ENCODE measurements at places on chromosomes 1 and 21.

DNA sequence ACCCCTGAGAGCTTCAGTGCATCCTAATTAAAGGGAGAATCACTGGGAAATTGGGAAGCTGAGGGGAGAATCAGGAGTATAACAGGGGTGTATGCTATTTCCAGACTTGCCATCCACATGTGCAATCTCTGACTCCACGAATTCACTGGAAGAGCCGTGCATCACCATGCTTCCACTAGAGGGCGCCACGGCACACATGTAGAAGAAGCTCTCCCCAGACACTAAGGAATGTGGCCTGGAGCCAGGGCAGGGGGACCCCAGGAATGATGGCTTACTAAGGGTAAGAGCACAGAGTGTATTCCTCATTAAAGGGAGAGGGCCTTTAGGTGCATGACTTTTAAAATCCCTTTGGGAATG, 81.5 kb downstream of the ABCA4 start:
- DNase-seq, result peak; percentile 41

- no peak for DNase-seq
These were observed 52.4 kb downstream of the SMYD3 start for GRCh38 chr1:246454655-246455054.

- DNase-seq, result no peak
These were observed 380.0 kb upstream of the ADGRL2 start for GRCh38 chr1:81420760-81421159.

GRCh38 chr1:75797273-75797588, 549 bp downstream of the MSH4 start:
- DNase-seq, result no peak

DNA sequence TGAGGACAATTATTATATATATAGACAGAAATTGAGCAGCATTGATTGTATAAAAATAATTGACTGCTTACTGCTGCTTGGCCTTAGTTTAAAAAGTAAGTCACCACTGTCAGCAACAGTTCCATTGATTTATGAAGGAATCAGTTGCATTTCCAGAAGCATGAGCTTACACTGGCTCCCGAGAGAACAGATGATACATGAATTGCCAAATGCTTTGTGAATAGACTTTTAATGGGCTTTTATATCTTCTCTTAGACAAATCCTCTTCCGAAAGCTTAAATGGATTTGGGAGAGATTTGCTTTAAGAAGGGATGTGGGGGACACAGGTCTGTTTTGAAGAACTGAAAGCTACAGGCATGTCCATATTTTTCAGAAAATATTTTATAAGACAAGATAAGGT, 7.5 kb downstream of the FHAD1 start:
- no peak for DNase-seq

GRCh38 chr21:33651965-33652680, 9.8 kb downstream of the ITSN1 start:
- DNase-seq, result no peak

- no peak for DNase-seq
These were observed 5.0 kb downstream of the ADARB1 start for GRCh38 chr21:45079351-45079750.

GRCh38 chr1:222074317-222074716, 332.4 kb upstream of the DUSP10 start:
- DNase-seq, result no peak

DNA sequence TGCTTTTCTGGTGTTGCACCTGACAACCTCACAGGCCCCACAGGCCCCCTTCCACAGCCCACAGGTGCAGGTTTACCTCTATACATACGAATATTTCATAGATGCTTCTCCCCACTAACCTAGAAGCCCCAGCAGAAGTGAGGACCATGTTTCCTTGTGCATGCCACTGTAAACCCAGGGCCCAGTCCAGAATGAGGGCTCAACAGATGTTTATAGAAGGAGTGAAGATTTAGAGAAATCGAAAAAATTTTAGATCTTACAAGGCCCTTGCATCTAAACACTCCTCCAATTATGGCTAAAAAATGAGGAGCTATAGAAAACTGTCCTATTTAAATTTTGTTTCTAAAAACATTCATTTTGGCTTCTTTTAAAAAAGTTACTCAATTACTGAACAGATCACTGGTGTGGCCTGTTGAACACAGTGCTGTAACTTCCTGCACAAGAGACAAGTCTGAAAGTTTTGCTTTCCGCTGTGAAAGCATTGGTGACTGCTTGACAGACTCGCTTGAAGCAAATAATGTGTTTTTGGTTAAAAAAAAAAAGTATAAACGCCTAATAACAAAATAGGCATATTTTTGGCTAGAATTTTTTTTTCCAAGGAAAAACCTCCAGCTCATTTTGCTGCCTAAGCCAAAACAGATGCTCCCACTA, 1.2 kb downstream of the ABCB10 start:
- no peak for DNase-seq

GRCh38 chr1:81606656-81607055, 194.1 kb upstream of the ADGRL2 start:
- DNase-seq, result no peak

GRCh38 chr21:21406921-21407320, 408.7 kb downstream of the NCAM2 start:
- DNase-seq, result no peak

GRCh38 chr1:18723206-18723605, 92.6 kb downstream of the PAX7 start:
- DNase-seq, result no peak

GRCh38 chr1:40635763-40636500, 29.6 kb downstream of the RIMS3 start:
- no peak for DNase-seq

- no peak for DNase-seq
These were observed 338 bp downstream of the ACAP3 start for GRCh38 chr1:1307261-1307922.

DNA sequence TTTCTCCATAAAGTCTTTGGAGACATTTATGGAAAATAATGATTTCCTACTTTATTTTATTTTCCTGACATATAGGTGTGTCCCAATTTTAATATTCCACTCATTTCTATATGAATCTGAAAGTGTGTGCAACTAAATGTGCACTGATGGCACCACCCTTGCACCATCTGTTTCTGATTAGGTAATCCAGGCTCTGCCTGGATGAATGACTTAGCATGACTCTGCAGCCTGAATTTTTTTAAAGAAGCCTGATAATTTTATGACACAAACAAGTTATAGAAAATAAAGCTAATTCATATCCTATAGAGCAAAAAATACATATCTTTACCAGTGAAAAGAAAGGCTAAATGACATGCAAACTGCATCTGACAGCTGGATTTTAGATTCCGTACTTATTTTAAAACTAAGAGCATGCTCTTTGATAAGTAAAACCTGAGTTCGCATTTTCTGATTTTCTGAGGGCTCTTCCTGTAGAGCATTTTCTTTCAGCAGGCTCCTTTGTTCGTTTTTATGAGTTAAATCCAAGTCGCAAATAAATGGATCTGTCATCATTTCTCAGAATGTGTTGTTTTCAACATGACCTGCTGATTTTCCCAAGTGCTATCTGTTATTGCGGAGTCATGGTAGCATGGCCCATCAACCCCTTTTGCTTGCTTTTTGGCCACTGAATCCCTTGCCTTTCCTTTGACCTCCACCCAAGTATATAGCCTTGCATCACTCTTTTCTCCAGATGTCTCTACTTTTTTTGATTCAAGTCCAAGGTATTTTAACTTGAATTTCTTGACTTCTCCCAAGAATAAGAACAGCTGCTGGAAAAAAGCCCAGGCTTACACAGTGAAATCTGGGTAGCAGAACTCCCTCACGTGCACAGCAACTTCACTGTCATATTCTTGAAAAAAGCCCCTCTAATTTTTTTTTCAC, 52.8 kb upstream of the LYPLAL1 start:
- no peak for DNase-seq

DNA sequence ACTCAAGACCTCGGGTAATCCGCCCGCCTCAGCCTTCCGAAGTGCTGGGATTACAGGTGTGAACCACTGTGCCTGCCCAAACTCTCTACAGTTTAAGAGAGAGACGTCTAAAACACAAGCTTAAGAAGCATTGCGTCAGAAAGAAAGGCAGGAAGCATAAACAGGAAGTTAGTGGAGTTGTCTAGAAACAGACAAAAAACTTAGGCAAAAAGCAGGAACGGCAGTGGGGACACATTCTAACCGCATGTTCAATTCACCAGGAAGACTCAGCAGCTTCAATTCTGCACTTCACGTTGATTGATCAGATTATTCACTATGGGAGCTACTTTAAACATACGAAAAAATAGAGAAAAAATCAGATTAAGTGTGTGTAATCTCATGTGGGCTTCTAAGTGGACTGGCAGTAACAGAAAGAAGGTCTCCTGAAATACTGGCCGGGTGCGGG, 7.4 kb downstream of the CFAP74 start:
- no peak for DNase-seq

GRCh38 chr1:33170351-33171274, 11.2 kb downstream of the TRIM62 start:
- no peak for DNase-seq

GRCh38 chr1:65253800-65254319, 55.5 kb upstream of the DNAJC6 start:
- no peak for DNase-seq

GRCh38 chr1:243938208-243938607, 88.2 kb upstream of the AKT3 start:
- DNase-seq, result no peak

DNA sequence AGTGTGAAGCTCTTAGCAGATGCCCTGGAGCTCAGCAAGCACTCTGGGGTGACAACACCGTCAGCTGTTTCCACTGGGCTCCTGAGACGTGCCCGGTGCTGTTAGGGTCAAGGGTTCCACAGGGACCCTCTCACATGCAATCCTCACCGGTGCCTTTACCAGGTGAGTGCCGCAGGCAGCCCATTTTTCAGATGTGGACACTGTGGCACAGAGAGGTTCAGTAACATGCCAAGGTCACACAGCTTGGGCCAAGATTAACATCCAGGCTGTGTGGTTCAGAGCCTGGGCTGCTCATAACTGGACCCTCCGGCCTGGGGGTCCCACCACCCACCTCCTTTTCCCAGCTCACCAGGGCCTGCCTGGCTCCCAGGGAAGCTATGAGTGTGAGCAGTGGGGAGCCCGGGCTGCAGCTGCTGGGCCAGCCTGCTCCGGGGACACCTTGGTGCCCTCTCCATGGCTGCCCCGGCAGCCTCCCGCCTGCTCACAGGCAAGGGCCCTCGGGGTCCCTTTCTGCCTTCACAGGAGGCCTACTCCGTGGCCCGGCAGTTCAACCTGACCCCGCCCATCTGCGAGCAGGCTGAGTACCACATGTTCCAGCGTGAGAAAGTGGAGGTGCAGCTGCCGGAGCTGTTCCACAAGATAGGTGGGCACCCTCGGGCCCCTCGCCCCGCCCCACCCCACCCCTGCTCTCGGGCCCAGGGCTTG, 49.3 kb downstream of the KCNAB2 start:
- DNase-seq, result no peak

GRCh38 chr1:33263890-33264504, 7.7 kb downstream of the ZNF362 start:
- DNase-seq, result no peak

DNA sequence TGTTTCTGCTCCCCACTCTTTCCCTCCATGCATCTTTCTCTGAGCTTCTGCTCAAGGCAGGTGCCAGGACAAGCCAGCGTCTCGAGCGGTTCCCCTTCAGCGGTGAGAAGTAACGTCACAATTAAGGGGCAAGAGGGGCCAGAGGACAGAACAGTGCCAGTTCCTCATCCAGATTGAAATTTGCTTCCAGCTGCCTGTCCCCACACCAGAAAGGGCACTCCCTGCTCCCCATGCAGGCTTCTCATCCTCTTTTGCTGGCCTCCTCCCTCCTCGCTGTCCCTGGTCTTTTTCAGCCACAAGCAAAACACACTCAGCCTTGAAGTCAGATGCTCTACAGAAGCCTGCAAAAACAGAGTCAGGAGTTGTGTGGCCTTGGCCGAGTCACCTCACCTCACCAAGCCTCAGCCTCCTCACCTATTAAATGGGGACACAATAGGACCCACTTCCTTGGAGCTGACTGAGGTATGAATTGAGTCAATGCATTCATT, 35.0 kb upstream of the ECE1 start:
- DNase-seq, result no peak

GRCh38 chr1:157277913-157278312, 139.7 kb upstream of the ETV3 start:
- no peak for DNase-seq

GRCh38 chr1:218931324-218931723, 242.4 kb upstream of the LYPLAL1 start:
- no peak for DNase-seq

DNA sequence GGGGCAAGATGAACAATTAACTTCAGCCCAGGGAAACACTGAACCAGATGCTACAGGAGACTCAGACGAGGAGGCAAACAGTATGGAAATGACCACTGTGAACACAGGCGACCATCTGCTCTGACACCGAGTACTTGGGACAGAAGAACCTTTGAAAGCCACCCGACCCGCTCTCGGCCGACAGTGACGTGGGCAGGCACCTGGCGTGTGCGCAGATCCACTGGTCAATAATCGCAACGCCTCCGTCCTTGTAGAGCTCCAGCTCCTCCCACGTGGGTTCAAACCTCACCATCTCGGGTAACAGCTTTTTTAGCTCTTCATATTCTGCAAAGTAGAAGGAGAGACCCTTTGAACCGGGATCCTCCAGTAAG, 20.3 kb downstream of the POFUT2 start:
- no peak for DNase-seq

DNA sequence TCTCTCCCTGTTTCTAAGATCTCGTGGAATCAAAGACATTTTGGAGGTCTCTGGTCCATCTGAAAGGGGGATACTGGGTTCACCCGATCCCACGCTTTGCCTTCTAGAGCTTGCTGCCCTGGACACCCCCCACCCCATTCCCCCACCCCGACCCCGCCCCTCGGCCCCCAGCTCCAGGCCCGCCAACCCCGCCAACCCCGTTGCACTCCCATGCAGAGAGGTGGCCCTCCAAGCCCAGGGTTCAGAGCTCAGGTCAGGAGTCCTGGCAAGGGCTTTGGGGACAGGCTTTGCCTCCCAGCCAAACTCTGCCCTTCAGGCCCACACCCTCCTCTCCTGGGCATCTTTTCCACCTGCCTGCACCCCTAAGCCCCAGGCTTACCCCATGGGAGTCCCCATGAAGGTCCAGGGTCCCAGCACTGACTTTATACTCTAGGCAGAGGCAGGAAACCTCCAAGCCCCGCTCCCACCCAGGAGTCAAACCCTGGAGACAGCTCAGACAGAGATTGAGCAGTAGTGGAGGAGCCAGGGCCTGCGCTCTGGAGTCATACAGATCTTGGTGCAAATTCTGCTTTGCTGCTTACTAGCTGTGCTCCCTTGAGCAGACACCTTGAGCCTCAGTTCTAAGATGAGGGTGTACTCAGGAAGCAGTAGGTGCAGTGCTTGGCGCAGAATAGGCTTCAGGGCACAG, 155.9 kb downstream of the FOXD2 start:
- DNase-seq, result no peak

DNA sequence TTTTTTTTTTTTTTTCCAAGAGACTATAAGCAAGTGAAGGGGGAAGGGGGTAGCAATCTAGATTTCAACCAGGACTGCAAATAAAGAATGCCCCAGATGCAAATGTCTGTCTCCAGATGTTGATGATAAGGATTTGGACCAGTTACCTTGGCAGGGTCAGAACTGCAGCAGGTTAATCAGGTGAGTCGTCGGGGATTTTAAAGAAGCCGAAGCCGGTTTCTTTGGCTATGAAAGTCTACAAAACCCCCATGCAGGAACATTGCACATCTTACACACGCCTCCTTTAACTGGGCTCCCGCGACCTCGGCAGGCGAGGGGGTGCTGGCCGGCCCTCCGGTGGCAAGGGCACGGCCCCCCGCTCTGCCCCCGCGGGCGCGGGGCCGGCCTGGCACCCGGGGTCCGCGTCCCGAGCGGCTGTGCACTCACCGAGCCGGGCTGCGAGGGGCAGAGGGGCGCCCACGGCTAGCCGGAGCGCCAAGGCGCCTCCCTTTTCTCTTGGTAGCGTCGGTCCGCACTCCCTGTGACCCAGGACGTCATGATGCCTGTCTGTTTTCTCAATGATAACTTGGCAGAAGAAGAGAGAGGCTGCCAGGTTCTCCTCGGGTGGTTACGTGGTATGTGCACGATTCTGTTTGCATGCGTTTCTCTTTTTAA, 366.3 kb upstream of the ESRRG start:
- no peak for DNase-seq

Data from activated T-cell treated with anti-CD3 and anti-CD28 coated beads for 24 hours (primary cell).